ENCODE measurements at places on chromosomes 11 and 22.

DNA sequence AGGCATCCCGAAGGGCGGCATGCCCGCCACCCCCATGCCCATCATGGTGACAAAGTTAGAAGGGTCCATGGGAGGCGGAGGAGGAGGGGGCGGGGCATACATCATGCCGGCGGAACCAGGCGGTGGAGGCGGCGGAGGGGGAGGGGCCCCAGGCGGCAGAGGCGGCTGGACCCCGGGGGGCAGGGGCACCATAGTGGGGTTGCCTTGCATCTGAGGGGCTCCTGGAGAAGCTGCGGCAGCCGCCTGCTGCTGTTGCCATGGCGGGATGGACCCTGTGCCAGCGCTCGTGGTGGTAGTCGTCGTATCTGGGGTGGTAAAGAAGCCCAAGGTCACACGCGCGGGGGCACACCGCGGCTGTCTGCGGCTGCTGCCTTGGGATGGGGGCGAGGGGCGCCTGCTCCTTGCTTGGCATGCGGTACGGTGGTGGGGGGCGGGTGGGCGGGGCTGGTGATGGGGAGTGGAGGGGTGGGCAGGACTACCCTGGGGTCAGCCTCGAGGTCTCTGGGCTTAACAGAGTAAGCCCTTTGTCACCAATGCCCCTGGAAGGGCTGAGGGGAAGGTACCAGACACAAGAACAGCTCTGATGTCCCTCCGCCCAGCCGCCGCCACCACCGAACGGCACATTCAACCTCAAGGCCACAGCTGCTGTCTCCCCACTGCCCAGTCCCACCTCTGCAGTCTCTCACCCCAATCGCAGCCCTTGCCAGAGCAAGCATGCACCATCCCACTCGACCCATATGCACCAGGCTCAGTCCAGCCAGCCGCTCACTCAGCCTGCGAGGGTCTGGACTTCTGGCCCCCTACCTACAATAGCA lies 6.3 kb upstream of the PYGM start:
- no peak for DNase-seq

- no peak for DNase-seq
These were observed 19.5 kb upstream of the SLC22A12 start for GRCh38 chr11:64571410-64572091.

GRCh38 chr11:58024601-58025091 lies 965 bp downstream of the OR9Q1 start:
- DNase-seq: no peak

DNA sequence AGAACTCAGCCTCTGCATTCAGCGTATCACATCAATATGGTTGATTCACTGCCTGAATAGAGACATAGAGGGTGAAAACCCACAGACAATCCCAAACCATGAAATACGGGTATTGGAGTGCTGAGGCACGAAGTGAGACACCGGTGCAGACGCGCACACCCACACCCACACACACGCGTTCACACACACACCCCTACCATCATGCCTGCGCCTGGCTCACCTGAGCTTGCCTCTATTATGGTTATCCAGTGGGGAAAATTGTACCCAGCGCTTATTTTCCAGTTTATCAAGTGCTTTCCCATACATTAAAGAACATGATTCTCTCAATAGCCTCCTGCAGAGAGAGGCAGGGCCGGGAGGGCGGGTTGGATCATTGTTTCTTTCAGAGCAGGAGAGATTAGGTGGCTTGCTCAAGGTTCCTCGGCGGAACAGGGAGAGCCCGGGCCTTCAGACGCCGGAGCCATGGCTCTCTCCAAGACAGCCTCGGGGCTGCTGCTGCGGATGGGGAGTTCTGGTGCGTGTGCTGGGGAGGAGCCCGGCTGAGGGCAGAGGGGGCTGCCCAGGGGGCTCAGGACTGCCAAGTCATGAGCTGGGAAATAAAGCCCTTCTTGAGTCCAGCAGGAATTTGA lies 78.9 kb upstream of the THY1 start:
- DNase-seq: no peak

DNA sequence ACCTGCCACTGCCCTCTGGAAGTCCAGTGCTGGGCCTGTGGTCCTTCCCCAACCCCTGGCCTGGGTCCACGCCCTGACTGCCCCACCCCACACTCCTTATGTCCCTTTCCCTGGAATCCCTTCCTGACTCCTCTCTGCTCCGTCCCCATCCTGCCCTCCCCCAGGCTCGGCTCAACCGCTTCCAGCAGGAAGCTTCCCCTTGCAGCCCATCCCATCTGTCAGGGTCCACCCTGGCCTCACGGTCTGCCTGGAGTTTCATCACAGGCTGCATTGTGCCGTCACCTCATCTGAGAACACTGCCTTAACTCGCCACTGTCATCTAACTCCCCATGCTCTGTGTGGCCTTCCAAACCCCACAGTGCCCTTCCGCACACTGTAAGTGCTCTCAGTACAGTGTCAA lies 64.3 kb downstream of the NAT10 start:
- DNase-seq: no peak

- peak; percentile 22 for DNase-seq
These were observed 1348.2 kb upstream of the RAG2 start for GRCh38 chr11:37946155-37946766.

GRCh38 chr11:62645946-62646824 lies at the start of gene GANAB:
Gene GANAB, minus strand, starts transcription at chr11:62646613. Its CDS starts 14 bp downstream, at chr11:62646599.
- peak; percentile 99 for DNase-seq

DNA sequence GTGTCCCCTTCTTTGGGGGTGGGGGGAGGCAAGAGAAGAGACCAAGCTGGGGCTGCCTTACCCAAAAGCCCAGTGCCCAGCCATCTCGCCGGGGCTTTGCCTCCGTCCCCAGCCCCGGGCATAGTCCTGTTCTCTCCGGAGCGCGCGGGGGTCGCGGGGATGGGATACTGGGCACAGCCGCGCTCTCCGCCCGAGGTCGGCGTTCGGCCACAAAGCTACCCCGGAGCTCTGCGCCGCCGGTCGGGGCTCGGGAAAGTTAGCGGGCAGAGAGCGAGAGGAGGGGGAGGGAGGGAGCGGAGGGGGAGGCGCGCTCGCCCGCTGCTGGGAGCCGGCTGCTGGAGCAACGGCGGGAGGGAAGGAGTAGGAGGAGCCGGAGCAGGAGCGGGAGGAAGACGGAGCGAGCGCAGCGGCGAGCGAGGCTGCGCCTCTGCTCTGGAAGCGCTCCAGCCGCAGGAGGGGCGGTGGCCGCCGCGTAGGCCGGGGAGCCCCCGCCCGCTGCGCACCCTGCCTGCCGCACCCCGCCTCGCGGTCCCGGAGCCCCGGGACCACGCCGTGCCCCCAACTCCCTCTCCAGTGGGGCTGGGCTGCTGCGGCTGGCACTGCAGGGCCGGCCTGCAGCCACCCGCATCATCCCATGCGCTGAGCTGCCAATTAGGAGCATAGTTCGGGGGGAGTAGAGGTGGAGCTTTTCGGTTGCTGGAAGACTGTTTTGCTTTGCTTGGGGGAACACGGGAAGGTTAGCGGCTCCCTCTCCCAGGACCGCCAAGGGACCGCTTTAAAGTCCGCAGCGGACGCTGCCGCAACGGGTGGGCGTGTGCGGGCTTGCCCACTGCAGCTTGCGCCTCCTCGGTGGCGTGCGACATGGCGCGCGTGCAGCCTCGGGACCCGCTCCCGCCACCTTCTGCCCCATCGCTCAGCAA lies at the start of gene SCN4B:
Gene SCN4B (minus strand): TSS at position 272 of the 920 bp plus-strand sequence. CDS start 150 bp downstream, at position 122.
- DNase-seq: no peak

DNA sequence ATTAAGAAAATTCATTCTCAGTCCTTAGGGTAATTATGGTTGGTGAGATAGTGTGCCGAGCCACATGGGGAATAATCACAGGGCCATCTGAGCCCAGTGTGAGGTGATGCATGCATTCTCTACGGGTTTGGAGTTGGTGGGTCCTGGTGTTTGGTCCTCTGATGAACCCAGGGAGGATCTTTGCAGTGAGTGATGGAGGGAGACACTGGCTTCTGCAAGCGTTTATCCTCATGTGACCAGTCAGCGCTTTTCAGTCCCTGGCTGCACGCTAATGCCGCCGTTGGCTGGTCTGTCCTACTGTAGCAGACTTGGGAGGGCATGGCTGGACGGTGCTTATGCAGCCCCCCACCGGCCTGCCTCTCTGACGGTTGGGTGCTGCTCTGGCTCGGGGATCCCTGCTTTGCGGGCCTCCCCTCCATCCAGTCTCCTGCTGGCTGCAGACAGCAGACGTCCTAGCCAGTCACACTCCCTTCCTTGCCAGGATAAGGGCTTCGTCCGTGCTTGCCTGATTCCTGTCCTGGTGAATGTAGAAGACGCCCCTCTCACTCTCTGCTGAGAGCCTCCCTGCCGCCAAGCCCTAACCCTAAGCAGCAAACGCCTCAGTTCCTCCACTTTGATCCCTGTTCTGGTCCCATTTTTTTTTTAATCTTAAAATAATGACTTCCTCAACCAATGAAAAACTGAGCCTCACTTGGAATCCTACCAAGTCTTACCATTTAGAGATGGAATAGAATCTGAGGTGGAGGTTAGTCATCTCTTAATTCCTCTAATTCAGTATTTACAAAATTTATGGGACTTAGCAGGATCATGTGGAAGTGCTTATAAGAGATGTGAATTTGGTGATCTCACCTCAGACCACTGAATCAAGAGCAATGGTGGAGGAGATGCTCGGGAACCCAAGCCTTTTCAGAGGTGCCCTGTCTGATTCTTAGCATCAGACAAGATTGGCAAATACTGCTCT lies 143.7 kb upstream of the SORL1-AS1 start:
- DNase-seq: no peak

DNA sequence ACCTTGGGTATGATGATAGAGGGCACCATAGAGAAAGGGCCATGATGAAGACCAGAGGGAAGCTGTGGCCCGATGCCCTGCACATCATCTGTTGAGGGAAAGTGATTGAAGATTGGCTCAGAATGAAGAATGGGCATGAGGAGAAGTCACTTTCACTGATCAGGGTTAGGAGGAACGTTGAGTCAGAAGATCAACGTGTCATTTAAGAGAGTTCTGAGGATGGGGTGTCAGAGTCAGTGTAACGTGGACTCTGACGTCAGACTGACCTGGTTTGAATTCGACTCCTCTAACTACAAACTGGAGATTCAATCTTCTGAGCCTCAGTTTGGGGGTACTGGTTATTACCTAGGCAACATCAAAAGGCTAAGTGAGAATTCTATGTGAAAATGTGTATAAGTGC lies 352.6 kb downstream of the DDX10 start:
- DNase-seq: no peak

- no peak for DNase-seq
These were observed 4.9 kb upstream of the OR8B4 start for GRCh38 chr11:124429599-124429998.

GRCh38 chr22:39291523-39291922 lies 27.9 kb downstream of the RPL3 start:
- DNase-seq: no peak

DNA sequence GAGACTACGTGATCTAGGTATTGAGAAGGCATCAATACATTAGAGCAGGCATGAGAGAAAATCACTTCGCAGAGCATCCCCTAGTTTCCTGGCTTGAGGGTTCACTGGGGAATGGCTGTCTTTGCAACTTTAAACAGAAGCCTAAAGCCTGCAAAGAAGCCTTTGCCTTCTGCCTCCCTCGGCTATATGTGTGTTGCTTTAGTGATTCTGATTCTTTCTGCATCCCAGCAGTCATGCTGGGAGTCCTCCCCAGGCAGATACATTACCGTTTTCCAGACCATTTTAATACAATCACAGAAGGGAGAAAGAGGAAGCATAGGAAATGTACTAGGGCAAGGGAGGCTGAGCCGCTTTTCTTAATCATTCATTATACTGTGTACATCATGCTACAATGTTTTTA lies 773.2 kb upstream of the LRRC4C start:
- no peak for DNase-seq

DNA sequence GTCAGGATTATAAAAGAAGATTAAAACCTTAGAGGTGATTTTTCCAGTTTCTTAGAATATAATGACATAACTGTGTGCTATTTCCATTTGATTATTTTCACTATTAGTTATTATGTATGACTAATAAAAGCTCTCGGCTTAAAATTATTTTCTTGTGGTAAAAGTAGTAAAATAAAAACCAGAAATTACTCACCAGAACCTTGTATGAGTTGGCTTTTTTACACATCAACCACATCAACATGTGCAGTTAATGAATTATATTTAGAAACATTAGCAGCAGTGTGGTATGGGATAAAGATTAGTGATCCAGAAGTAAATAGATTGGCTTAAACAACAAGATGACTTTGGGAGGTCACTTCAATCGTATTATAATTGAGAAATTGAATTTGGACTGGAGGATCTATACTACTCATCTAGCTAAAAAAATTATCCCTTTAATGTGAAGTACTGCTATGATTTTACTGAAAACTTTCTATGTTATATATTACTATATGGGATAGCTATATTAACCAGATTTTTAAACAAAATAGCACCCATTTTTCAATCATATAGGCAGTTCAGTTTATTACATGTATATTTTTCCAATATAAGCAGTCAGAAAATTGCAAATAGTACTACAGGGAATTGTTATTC lies 2.8 kb upstream of the BCO2 start:
- DNase-seq: no peak

- DNase-seq: no peak
These were observed 1518.9 kb upstream of the TENM4 start for GRCh38 chr11:80959751-80960150.

DNA sequence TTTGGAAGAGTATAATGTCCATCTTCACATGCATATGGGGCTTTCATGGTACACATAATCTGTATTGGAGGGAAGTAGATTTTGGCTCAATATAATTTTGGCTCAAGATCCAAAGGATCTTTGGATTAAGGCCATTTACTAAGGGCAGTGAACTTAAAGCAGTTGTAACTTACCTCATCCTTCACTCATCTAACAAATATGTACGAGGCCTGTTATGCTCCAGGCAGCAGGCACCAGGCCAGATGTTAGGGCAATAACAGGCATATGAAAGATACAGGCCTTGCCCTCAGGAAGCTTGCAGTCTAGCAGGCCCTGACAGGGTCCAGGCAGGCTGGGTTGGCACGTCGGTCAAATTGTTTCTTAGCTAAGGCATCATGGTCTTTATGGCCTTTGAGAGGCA lies 44.6 kb downstream of the LIF start:
- no peak for DNase-seq

DNA sequence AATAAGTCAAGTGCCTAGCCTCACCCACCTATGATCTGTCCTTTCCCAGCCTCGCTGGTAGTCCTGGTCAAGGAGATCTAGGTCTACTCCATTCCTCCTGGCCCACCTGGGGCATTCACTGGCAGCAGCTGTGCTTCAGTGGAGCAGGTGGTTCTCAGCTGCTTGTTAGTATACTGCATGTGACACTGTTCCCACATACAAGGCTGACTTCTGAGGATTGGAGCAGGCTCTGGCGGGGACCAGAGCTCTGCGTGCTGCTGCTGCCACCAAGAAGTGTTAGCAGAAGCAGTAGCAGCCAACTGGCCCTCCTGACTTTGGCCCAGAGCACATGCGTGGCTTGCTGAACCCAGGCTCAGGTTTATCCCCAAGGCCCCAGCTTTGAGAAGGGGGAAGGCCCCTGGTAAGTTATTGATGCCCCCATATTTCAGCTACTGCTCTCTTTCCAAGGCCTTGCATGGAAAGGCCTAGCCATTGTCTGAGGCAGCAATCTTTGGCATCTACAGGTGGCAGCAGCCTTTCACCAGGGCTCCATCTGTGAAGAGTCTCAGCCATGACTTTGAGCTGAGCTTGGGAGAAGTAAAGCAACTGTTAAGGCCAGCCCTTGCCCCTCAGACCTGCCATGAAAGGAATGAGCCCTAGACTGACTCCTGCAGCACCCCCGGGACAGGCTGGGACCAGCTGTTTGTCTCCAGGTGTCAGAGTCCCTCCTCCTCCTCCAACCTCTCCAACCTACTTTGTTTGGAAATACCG lies 26.5 kb downstream of the ARHGAP1 start:
- DNase-seq: no peak

All from OCI-LY7 (cell line).